ACHN (cell line): ENCODE measurements at places on chromosomes 4 and X.

GRCh38 chr4:87074121-87074488, 139.3 kb downstream of the AFF1 start:
- DNase-seq, result no peak

DNA sequence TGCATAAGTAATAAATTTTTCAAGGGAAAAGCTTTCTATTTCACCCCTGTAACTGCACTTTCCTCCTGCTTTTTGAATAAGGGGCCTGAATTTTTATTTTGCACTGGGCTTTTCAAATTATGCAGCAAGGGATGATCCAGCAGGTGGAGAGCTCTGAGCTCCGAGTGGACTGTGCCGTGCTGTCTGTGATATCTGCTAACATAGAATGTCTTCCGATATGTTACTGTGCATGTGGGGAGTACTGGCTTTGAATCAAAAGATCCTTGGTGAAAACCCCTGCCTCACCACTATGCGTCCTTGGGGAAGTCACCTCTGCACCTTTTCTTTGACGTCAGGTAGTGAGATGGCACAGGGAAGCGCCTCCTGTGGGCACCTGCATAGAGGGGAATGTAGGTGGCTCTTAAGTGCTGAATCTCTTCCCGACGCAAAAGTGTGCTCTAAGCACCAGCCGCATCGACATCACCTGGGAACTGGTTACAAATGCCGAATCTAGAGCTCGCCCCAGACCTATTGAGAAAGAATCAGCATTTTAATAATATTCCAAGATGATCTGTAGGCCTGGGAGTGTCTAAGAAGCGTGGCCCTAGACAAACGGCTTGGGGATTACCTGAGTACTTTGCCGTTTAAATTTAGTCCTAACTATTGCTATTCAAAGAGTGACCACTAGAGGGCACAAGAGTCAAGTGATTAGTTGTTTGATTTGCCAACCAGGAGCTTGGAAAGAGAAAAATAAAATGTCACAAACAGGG, 19.2 kb upstream of the WFS1 start:
- peak; percentile 64 for DNase-seq

DNA sequence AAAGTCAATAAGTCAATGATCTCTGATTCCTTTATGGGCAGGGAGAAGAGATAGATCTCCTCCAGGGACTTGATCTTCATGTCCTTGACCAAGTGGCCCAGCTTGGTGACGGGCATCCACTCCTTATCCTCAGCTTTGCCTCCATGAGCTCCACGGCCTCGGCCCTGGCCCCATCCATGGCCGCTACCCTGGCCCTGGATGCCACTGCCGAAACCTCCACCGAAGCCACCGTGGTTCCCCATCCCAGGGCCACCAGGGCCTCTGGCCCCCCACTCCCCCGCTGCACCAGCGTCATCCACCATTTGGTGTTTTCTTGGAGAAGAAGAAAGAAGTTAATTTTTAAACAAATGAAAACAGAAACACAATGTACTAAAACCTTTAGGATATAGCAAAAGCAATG, 518.1 kb downstream of the GRXCR1 start:
- no peak for DNase-seq

DNA sequence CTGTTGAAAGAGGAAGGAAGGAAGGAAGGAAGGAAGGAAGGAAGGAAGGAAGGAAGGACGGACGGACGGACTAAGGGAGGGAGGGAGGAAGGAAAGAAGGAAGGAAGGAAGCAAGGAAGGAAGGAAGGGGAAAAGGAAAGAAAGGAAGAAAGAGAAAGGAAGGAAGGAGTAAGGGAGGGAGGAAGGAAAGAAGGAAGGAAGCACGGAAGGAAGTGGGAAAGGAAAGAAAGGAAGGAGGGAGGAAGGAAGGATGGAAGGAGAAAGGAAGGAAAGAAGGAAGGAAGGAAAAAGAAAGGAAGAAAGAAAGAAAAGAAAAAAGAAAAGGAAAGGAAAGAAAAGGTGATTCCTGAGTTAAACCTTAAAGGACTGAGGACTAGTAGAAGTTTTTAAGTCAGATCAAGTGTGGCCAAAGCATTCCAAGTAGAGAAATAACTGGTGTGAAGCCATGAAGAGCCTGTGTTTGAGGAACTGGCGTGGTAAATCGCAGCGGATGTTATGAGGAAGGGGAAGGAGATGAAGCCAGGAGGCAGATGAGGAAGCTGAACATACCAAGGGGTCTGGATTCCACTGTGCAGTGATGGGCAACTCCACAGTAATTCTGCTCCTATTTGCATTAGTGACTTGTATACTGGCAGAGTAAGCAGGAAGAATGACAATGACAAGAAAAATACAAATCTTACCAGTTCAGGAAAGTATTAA, 163.5 kb downstream of the MGST2 start:
- DNase-seq, result no peak

- DNase-seq, result no peak
Observed at GRCh38 chr4:139951021-139951420, 203.0 kb downstream of the MAML3 start.

- DNase-seq, result no peak
Observed at GRCh38 chr4:3249711-3250437, 915 bp downstream of the MSANTD1 start.

GRCh38 chr4:84597450-84597849, 14.5 kb downstream of the CDS1 start:
- no peak for DNase-seq

DNA sequence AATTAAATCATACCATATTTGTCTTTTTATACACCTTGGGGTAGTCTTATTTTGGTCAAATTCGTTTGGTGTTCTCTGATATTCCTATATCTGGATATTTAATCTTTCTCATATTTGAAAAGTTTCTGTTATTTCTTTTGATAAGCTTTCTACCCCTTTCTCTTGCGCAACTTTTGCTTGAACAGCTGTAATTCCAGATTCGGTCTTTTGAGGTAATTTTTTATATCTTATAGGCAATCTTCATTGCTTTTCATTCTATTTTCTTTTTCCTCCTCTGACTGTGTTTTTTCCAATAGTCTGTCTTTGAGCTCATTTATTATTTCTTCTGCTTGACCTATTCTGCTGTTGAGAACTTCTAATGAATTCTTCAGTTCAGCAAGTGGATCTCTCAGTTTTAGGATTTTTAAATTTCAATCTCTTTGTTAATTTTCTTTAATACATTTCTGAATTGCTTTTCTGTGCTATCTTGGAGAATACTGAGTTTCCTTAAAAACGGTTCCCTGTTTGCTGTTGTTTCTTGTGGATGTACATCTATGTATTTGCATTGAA, 11.3 kb upstream of the MTHFD2L start:
- no peak for DNase-seq

- DNase-seq, result no peak
Observed at GRCh38 chr4:169215656-169216055, 55.1 kb downstream of the SH3RF1 start.

- DNase-seq, result no peak
Observed at GRCh38 chrX:27924261-27924660, 57.0 kb downstream of the DCAF8L1 start.

DNA sequence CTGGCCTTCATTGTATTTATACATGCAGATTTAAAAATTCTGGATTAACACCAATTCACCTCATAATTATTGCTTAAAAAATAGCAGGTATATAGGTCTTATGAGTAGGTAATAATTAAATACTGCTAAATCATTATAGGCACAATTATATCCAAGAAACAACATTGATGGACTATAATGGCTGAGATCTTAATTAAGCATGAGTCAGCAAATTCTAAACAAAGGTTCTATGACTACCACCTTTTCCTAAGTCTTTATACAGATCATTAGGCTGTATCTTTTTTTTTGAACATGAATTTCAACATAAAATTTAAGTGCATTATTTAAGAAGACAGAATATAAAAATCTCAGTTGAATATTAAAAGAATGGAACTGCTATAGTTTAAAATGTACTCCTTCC, 1678.7 kb upstream of the PCDH10 start:
- no peak for DNase-seq

DNA sequence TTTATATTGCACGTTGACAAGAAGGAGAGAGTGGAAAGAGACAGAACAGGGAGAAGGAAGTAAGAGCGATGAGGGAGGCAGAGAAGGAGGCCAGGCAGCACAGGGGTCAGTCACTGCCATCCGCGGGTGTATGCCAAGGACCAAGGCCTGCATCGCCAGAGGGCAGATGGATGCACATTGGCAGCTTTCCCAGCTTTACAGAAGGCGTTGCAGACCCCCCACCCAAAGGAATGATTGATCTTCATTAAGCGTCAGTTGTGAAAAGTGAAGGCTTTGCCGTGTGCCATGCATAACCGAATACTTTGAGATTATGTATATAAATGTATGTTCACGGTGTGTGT, 21.6 kb downstream of the PIGG start:
- no peak for DNase-seq

- DNase-seq, result no peak
Observed at GRCh38 chrX:48667509-48667908, 16.1 kb upstream of the WAS start.

DNA sequence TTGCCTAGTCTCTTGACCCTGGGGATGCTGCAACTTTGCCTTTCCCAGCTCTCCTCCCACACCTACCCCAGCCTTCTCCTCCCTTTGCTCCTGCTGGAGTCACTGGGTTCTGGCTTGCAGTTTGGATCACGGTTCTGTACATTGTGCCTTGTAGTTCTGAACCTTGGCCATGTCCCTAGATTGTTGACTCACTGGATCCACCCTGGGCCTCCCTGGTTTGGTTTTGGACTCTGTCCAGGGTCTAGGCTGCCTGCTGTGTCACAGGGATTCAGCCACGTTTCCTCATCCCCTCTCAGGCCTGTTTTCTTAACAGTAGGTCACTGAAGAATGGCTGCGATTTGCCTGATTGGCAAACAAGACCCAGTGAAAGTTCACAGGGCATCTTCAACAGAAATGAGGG, 11.5 kb upstream of the GABRE start:
- no peak for DNase-seq

- peak; percentile 2 for DNase-seq
Observed at GRCh38 chr4:116357758-116358157, 727.6 kb downstream of the TRAM1L1 start.

DNA sequence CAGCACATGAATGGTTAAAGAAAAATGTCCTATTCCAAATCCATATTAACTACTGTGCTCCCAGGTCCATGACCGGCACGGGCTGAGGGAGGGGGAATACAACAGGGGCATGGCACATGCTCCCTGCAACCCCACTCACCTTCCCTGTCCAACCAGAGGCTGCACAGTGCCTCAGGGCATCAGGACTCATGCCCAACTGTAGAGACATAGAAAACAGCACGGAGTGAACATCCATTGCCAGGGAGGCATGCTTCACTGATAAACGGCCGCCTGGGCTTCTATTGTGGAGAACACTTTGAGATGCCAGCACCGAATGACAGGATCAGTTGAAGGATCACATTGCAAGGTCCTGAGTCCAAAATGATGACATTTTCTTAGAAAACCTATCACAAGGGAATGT, 140.6 kb downstream of the STK32B start:
- DNase-seq, result no peak

DNA sequence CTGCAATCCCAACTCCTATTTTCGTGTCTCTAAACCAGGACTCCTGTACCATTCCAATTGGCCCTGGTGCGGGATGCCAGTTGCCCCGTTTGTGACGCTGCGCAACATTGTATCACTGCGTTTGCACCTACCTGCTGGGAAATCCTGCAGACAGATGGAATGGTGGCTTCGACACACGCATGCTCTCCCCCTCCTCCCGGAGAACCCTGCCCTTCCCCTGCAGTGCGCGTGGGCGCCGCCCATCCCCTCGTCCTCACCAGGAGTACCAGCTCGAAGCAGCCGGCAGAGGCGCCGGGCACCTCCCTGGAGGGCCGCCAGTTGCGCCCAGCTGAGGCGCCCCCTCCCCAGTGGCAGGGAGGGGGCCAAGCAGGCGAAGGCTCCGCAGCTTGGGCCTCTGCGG, 1.4 kb downstream of the DGKK start:
- DNase-seq, result no peak

DNA sequence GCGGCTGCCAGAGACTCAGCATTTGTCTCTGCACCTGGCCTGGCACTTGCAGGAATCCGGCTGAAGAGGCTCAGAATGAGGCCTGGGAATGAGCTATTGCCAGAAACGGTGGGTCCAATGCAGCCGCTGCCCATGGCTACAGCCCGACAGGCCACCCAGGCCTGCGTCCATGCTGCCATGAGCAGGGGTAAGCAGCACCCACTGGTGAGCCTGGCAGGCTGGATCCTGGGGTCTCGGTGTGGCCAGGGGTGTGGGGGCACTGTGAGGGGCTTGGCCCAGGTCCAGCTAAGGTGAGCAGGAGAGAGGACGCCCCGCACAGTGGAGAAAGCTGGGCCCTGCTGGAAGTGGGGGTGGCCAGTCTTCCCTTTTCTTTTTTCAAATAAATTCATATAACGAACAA, 60.3 kb upstream of the MXD4 start:
- no peak for DNase-seq

- DNase-seq, result no peak
Observed at GRCh38 chr4:24668956-24669355, 84.6 kb upstream of the DHX15 start.

- DNase-seq, result peak; percentile 52
Observed at GRCh38 chr4:184287697-184288255, 70.1 kb upstream of the ENPP6 start.

DNA sequence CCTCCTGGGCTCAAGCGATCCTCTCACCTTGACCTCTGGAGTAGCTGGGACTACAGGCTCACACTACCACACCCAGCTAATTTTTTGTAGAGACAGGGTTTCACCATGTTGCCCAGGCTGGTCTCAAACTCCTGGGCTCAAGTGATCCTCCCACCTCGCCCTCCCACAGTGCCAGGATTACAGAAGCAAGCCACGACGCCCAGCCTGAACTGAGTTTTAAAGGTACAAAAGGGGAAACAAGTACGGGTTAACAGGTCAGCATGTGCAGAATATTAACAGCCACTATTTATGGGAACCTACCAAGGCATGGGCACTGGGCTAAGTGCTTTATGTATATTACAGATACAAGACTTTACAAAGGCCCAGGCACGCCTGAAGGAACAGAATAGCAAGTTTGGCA, 164.3 kb upstream of the GPC4 start:
- DNase-seq, result no peak

DNA sequence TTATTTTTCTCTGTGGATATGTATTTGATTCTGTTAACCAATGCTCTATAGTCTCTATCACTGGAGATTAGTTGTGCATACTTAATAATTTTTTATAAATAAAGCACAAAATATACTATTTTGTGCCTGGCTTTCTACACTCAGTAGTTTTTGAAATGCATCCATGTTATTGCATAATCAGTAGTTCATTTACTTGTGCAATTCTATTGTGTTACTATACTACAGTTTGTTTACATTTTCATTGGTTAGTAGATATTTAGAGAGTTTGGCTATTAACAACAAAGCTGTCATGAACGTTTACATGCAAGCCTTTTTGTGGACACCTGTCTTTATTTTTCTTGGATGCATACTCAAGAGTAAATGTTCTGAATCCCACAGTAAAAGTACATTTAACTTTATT, 265.0 kb upstream of the FAT4 start:
- no peak for DNase-seq

DNA sequence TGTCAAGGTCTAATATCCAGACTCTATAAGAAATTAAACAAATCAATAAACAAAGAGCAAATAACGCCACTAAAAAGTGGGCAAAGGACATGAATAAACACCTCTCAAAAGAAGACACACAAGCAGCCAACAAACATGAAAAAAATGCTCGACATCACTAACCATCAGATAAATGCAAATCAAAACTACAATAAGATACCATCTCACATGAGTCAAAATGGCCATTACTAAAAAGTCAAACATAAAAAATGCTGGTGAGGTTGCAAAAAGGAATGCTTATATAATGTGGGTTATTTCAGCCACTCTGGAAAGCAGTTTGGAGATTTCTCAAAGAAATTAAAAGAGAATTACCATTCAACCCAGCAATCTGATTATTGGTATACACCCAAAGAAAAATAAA, 481.1 kb downstream of the STPG2 start:
- no peak for DNase-seq
